ENCODE measurements at places on chromosomes 3 and 15.
A peak's percentile ranks its signal among the peaks of the same experiment; 100 is the strongest.

DNA sequence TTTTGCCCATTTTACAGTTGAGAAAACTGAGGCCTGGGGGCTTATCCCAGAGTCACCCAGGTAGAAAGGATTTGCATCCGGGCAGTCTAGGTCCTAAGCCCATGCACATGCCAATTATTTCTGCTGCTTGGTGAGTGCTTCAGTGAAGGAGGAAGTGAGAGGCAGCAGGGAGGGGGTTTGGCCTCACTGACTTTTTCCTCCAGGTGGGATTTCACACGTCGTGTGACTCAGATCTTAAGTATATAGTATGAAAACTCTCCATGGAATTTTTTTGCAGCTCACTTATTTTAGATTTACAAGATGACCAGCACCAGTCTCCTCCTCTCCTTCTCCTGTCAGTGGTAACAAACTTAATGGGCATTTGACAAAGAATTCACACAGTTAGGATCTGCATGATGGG, 4.6 kb downstream of the ITGA11 start:
- DNase-seq: no peak

GRCh38 chr3:182957676-182958266, 22.6 kb downstream of the DCUN1D1 start:
- no peak for DNase-seq

GRCh38 chr3:14885307-14885706, 62.1 kb upstream of the NR2C2 start:
- no peak for DNase-seq

DNA sequence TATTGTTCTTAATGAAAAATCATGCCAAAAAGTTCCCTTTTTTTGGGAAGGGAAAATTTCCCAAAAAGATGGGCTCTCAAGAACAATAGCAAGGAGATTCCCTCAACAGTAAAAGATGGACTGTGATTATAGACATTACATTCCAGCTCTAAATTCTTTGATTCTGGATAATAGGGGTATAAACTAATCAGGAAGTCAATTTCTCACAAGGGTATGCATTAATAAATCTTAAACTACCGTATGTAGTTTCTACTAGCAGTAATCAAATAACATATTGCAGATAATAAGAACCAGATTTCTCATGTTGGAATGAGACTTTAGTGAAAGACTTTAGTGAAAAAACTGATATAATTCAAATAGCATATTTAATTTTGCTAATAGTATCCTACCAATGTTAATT, 144.8 kb upstream of the PTPRG start:
- DNase-seq: no peak

DNA sequence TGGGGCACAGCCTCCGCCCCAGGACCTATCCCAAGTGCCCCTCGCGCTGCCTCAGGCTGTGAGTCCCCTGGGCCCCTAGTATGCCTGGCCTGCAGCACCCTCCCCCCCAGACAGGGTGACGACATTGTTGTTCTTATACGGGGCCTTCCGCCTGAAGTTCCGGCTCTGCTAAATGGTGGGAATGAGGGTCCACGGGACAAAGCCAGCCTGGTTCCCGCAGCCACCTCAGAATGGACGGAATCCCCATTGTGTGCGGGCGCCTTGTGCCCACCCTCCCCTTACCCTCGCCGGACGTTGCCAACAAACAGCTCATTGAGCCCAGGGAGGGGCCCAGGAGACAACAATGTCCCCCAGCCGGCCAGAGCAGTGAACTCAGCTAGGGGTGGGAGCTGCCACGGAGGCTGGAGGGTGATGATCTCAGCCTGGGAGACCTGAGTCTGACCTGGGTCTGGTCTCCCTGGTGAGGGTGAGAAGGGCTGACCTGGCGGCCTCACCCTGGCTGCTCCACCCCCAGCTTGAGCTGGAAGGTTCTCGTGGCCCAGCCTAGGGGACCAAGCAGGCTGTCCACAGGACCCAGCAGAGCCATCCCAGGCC, 10.2 kb upstream of the DLL4 start:
- DNase-seq: no peak

- peak; percentile 13 for DNase-seq
Observed at GRCh38 chr15:64443747-64444621, 16.4 kb upstream of the ZNF609 start.

Data from MM.1S (cell line).